T-cell (primary cell): ENCODE measurements at places on chromosomes 1 and 21.

DNA sequence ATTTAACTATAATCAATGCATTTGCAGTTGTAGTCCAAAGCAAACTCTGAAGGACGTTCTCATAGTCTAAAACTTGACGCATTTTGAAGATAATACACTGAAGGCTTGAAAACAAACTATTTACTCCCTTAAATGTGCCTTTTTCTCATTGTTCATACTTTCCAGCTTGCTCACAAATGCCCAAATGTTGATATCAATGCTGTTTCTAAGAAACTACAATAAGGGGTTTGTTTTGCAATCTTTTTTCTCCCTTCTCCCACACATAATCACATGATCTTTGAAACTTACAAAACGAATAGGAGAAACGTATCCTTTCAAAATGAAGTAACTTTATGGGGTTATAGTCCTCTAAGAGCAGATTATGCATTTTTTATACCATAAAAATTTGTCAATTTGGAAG, 508.7 kb downstream of the DPYD start:
- DNase-seq: no peak

- no peak for DNase-seq
Measured at GRCh38 chr1:204294357-204294756, 65.4 kb downstream of the PLEKHA6 start.

DNA sequence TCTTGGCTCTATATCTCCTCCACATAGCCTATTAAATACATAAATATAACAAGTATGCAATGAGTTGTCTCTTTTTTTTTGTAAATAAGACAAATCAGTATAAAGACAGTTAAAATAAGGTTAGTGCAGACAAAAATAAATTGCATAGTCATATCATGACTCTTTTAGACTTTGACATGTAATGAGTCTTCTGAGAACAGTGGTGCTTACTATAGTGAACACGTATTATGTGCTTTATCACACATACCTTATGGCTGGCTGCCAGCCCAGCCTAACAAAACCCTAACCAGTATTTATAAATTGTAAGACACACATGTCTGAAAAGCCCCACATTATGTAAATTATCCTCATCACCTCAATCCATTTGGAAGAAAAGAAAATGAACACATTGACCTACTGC, 29.1 kb upstream of the F13B start:
- DNase-seq: no peak

- DNase-seq: no peak
Measured at GRCh38 chr1:172144445-172145061, 275.9 kb upstream of the C1orf105 start.

- no peak for DNase-seq
Measured at GRCh38 chr1:21594935-21595897, 73.9 kb downstream of the RAP1GAP start.

GRCh38 chr21:40668555-40669275, 178.2 kb downstream of the DSCAM start:
- no peak for DNase-seq

DNA sequence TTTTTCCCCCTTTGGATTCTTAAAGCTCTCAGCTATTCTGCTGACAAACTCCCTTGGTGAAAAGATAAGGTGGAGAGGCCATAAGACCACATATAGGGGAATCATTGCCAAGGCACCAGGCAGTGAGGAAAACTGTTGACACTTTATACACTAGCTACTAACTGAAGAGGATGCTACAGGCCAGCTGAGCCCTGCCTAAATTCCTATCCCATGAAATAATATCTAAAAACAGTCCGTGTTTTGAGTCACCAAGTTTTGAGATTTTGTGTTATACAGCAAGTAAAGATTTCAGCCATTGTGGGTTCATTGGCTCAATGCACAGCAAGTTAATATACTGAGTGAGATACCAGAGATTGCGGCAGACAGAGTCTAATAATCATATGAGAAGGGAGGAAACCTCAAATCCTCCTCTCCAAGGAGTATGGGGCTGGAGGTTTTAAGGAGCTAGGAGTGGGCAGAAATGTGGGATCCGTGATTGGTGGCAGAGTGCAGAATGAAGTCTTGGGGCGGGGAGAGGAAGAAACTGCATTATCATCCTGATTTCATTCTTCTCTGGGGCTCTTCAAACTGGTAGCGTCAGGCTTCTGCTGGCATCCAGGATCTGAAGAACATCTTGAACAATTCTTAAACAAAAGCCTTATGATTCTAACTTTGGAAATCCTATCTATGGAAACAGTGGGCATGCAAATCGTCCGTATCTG, 9.2 kb downstream of the CLDN8 start:
- DNase-seq: no peak

GRCh38 chr21:41777951-41778815, 11.3 kb upstream of the RIPK4 start:
- no peak for DNase-seq

- no peak for DNase-seq
Measured at GRCh38 chr1:158942490-158942889, 11.1 kb downstream of the PYHIN1 start.

DNA sequence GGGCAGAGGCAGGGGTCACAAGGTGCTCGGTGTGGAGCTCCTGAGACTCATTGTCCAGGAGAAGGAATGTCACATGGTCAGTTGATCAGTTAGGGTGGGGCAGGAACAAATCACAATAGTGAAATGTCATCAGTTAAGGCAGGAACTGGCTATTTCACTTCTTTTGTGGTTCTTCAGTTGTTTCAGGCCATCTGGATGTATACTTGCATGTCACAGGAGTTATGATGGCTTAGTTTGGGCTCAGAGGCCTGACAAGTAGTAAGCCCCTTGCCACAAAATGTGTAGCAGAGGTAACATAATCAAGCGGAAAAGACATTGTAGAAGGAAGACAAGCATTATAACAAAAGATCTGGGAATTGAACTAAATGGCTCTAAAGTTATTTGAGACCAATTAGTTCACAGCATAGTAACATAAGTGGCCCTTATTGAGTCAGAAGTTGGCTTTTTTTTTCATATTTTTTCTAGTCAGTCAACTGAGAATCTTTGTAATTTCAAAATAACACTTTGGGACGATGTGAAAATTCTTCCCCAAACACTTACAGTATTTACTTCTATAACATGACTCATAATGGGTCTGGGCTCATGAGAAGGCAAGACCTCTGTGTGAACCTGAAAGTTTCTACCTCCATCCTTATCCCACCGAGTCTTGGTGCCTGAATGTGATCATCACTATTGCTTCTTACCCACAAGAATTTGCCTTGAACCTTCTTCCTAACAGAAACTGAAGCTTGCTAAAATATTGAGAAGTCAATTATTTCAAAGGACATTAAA, 137.0 kb upstream of the DPT start:
- DNase-seq: no peak

DNA sequence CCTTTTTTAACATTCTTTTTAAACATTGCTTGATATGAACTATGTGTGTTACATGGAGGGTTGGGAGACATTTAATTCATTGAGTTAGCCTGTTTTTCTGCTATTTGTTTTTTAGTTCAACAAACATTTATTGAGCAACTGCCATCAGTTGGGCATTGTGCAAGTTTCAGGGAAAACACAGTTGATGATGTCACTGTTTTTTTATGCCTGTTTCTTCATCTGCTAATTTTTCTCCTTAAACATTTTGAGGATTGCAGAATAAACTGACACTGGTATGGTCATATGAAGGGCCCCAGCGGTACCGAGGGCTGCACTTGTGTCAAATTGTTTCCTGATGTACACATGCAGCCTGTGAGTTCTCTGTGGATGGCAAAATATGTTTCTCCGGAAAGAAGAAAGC, 253.0 kb downstream of the FGGY start:
- no peak for DNase-seq

DNA sequence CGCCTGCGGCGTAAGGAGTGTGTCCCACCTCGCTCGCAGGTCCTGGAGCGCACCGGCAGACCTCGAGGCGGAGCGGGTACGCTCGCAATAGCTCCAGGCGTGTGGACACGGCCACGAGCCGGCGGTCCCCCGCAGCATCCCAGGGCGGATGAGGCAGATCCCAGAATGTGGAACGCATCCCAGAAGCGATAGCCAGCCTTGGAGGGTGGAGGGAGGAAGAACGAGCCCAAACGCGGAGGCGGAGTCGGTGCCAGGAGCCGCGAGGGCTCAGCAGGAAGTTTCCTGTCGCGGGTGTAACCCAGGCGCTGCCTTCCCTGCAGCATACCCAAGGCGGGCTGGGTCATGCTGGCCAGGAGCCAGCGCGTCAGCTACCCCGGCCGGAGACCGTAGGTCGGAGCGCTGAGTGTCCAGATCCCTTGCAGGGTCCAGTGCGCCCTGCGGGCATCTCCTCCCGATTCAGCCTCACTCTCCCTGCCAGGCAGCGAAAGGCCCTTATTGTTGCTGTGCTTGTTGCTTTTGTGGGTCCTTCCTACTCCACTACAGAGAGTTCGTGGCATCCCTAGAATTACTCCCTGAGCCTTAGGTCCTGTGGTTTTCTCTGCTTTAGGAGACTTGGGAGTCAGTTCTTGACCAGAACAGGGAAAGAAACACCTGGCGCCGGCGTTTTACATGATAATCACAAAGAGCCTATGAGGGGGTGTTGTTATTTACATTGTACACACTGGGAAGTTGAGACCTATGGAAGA, 27.7 kb downstream of the STYXL2 start:
- peak; percentile 25 for DNase-seq

- no peak for DNase-seq
Measured at GRCh38 chr1:180698580-180698979, 66.8 kb downstream of the XPR1 start.

DNA sequence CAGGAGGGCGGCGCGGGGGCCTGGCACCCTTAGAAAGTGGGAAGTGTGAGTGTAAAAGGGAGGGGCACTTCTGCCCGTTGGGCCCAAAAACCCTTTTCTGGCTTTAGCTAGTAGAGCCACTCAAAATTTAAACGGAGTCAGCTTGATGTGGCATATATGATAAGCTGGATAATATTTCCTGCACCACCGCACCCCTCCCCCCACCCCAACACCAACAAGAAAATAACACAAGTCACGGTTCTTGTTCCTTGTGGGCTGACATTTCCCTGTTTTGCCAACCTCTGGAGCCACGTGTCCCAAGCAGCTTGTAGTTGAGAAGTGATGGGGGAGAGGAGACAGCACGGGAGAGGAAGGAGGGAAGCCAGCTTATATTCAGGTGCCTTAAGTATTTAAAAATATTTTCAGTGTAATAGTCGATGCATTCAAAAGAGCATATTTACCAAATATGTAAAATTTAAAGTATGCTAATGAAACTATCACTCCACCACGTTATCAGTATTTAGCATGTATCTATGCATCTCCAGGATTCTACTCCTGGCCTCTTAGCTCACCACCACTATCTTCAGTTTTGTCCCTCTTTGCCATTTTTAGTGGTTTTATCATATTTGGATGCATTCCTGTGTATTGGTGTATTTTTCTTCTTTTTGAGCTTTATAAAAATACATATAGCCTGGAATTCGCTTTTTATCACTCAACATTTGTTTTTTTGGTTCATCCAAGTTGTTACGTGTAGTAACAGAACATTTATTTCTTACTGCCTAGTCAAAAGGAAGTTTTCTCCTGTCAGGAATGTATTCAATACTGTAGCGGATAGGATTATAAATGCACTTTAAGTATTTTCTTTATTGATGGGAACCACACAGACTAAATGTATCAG, 773 bp upstream of the DDX59 start:
- DNase-seq: no peak

- no peak for DNase-seq
Measured at GRCh38 chr1:246271516-246271915, 235.6 kb downstream of the SMYD3 start.

GRCh38 chr1:8329439-8329838, 11.5 kb downstream of the SLC45A1 start:
- no peak for DNase-seq

DNA sequence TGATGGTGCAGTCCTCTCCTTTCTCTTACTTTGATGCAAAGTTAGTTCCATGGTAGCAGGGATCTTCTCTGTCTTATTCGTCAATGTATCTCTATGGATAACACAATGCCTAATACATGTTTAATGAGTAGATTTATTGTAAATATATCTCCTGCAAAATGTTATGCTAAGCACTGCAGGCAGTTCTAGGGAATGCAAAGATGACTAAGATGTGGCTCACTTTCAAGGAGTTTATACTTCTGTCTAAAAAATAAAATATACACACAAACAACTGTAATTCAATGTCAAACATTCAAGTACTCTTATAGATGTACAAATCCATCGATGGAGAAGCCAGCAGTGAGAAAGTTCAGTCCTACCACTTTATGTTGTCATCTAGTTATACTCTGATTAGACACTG, 194.3 kb downstream of the KCTD3 start:
- DNase-seq: no peak

GRCh38 chr1:151945725-151946722, 36.7 kb upstream of the THEM4 start:
- peak; percentile 82 for DNase-seq

DNA sequence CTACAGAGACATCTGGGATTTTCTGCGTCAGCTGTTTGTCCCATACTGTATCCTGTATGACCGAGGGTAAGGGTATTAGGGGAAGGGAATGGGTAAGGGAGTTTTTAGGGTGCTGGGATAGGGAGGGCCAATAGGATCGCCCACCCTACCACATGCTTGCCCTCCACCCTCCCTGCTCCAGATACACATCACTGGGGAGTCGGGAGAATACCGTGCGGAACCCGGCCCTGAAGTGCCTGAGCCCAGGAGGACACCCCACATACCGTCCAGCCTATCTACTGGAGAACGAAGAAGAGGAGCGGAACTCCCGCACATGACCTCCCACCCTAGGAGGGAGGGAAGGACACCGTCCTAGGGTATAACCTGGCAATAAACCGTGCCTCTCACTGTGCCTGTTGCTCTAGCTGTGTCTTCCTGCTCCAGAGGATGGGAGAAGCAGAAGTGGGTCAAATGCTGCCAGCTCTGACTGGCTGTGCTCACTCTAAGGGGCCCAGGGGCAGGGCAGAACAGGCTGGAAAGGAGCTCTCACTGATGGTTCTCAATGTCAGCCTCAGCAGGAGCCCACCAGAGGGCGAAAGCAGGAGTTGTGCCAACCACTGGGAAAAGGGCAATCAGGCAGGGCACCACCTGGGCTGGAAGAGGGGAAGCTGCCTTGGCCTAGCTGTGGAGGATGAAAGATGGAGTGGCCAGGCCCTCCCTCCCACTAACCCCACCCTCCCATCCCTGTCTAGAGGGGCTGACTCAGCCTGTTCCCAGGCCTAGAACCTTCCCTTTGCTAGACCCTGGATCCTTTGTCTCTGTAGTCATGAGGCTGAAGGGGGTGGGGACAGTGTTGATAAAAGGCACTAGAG, 440 bp upstream of the LENEP start:
- DNase-seq: no peak

DNA sequence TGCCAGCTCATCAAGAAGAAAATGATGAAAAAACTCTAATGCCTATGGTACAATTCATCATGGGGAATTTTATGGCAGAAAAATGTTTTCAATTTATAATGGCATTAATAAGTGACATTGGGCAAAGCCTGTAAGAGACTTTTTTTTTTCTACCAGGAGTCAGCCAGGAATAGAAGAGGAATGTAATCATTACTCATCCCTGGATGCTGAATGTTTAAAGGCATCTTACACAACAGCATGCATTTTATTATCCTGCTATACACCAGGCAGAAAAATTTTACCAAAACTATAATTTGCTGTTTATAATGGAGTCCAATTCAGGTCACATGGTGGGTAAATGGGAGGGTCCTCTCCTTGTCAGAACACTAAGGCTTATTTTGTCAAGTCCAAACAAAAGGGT, 189.9 kb upstream of the BEND5 start:
- no peak for DNase-seq

GRCh38 chr1:240666568-240667198, 54.7 kb upstream of the GREM2 start:
- DNase-seq: no peak
